T-helper 1 cell (primary cell): ENCODE measurements at places on chromosomes 5 and 9.

- DNase-seq, result no peak
Observed at GRCh38 chr5:129398026-129398678, 61.9 kb upstream of the ADAMTS19 start.

DNA sequence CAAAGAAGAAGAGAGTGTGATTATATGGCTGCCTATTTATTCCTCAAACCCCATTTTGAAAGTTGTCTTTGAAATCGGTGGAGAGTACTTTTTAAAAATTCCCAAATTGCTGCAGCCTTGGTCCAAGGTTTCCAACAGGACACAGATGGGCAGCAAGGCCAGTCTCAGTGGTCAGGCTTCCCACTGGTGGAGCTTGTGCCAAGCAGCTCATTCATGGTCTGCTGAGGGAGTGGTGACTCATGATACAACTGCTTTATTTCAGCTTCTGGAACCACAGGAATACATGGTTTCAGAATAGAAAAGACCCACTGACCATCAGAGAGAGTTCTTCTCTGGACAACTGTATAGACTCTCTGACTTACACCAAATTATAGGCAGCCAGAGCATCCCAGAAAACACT, 673.1 kb upstream of the KLF4 start:
- DNase-seq, result no peak

DNA sequence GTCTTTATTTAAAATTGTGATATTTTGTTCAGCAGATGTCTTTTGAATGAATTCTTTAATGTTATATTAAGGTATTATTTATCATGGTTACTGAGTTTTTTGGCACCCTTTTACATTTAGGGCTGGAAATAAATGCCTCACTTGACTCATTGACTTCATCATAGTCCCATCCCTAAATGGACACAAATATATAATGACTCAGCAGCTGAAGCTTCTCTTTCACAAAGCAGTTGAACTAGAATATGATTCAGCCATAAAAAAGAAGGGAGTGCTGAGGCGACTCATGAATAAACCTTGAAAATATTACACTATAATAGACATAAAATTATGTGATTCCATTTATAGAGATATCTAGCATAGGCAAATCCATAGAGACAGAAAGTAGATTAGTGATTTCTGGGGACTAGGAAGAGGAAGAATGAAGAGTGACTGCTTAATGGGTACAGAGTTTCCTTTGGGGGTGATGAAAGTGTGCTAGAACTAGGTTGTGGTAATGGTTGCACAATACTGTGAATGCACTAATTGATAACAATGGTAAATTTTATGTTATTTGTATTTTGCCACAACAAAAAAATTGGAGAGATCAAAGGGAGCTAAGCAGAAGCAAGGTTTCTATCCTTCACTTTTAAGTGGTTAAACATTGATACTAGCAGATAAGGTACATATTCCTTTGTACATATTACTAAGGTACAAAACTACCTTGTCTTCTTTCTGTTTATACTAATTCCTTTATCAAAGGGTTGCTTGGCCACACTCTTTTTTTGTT, 449.6 kb downstream of the NTRK2 start:
- no peak for DNase-seq

DNA sequence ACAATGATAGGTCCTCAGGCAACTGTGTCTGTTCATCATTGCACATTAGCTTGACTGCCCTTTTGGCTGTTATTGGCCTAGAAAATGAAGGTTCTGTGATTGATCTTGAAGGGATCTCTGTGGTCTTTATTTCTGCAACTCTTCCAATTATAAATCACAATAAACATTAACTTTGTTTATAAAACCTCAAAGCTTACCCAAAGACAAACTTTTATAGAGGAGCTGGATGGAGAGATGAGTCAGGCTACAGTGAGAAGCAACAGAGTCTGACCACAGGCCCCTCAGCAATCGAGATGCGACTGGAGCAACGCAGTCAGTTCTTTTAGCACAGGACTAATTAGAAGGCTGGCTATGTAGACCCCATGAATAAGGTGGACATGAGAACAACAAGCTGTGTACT, 5.3 kb downstream of the MACROH2A1 start:
- DNase-seq, result no peak

DNA sequence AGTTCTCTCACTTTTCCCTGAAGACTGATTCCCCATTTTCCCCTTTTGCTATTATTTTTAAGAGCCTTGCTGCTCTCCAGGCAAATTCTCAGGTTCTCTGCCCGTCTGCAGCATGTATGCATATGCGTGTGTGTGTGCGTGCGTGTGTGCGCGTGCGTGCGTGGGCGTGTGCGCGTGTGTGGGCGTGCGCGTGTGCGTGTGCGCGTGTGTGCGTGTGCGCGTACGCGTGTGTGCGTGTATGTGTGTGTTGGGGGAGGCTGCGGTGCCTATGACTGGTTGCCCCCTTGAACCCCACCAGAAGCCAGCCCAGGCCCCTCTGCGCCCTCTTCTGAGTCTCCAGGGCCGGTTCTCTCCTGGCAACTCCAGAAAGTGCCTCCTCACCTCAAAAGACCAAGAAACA, 987 bp upstream of the FOXI1 start:
- no peak for DNase-seq
